Osteocyte (in vitro differentiated cells): ENCODE measurements at places on chromosomes 11 and 22.

- no peak for DNase-seq
These were observed 38.6 kb downstream of the PACSIN2 start for GRCh38 chr22:42976217-42976933.

GRCh38 chr11:95341221-95341620 is 110.2 kb upstream of the SESN3 start:
- no peak for DNase-seq

DNA sequence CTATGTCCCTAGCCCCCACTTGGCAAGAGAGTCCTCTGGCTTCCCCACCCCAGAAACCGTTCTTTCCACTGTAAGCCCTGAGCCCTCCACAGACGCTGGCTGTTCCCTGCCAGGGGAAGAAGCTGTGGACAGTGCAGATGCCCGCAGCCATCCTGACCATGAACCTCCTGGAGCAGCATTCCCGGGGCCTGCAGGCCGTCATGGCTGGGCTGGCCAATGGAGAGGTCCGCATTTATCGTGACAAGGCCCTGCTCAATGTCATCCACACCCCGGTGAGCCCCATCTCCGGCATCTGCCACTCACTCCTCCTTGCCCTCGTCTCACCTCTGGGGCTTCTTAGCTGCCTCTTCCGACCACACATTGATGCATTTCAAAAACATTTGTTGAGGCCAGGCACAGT is 13.2 kb downstream of the BBS1 start:
- no peak for DNase-seq

- DNase-seq, result no peak
These were observed 34.1 kb downstream of the CYTH4 start for GRCh38 chr22:37316405-37316804.

DNA sequence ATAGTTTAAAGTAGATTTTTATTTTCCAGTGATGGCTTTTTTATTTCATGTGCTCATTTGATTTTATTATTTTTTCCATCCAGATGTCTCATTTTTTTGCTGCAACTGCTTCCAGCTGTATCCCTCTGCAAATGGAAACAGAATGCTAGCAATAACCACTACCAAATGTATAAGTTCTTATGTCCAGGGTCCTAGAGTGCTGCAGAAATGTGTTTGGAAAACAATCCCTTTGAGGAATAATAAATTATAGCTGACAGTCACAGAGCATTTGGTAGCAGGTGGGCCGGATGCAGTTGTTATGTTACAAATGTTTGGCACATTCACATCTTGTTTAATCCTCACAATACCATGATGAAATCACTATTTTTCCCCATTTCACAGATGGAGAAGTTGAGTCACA is 300.7 kb upstream of the PDGFD start:
- no peak for DNase-seq

DNA sequence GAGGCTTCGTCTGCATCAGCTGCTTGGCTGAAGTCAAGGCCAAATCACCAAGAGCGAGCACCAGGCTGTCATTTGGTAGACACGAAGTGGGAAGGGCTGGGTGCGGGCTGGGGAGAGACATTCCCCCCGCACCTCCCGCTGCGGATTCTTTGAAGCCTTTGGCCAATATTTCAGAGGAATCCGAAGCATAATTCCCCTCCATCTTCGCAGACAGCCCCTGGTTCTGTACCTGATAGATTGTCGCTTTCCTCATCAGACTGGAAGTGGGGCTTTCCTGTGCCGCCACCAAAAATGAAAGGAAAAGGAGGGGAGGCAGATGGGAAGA is 15.3 kb downstream of the BLID start:
- no peak for DNase-seq

DNA sequence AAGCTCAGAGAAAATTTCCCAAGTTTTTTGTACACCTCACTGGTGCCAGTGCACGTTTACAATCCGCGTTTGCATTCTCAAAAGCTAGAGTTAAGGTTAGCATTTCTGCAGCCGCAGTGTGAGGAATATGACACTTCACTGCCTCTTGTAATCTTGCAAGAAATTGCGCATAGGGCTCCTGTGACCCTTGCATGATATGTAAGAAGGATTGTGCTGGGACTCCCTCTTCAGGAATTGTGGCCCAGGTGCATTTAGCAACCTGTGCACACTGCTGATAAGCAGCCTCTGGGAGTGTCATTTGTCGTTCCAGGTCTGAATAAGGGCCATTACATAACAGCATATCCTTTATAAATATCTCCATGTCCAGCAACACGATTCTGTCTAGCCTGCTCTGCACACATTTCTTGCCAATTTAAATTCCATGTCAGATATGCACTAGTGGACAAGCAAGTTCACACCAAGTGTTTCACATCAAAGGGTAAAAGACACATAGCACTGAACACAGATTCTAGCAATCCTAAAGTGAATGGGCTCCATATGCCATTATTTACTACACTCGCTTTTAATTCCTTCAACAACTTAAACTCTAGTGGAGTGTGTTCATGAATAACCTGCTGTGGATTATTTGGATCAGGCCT is 69.2 kb upstream of the INCENP start:
- no peak for DNase-seq

GRCh38 chr11:1458340-1459218 is 28.0 kb downstream of the MOB2 start:
- DNase-seq, result no peak

- DNase-seq, result no peak
These were observed 31.6 kb upstream of the JAM3 start for GRCh38 chr11:134037046-134037908.

DNA sequence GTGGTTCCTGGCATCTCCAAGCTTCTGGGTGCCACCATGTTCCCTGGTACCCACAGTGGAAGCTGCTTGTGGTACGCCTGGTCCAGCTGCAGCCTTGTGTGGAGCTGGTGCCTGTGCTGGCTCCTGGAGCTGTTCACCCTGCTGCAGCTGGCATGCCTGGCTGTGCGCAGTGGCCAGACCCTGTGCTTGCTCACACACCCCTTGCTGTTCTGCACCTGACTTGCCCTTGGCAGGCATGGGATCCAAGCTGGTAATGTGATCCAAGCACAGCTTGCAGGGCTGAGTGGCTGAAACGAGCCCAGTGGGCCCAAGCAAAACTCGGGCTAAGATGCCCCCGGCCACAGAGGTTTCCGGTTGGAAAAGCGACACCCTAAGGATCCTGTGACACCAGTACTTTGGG is 104.7 kb upstream of the CLMP start:
- DNase-seq, result no peak

GRCh38 chr11:15059132-15059915 is 14.1 kb upstream of the CALCB start:
- no peak for DNase-seq

GRCh38 chr11:45225961-45226871 is 59.9 kb downstream of the SYT13 start:
- DNase-seq, result no peak

DNA sequence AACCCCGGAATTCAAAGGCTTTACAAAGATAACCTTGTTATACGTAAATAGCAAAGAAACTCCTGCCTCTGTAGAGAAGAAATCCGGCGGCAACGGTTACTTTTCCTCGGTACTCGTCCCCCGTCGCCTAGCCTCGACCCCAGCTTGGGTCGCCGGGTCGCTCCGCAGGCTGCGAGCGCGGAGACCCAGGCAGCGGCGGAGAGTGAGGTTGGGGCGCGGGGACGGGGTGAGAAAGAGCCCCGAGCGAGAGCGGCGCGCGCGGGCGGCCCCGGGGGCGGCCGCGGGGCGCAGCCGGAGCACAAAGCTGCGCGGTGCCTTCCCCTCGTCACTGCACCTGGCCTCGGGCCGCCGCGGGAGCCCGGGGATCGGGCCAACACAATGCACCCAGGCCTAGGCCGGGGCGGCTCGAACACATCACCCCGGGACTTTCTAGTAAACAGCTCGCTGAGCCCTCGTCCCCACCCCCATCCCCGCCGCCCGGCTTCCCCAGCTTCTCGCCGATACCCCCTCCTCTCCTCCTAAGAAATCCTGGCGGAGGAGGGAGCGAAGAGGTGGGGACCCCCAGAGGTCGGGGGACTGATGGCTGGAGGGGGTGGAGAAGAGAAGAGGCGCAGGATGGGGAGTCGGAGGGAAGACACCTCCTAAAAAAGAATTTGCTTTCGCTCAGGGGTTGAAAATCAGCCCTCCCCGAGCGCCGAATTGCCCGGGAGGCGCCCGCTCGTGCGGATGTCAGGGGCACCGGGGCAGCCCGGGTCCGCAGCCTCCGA is 845 bp downstream of the MPPED2 start:
- no peak for DNase-seq

- peak; percentile 90 for DNase-seq
These were observed 4.9 kb downstream of the ATP5MGL start for GRCh38 chr22:42635531-42635930.

GRCh38 chr11:76807206-76807875 is 24.2 kb downstream of the TSKU start:
- peak; percentile 93 for DNase-seq

- DNase-seq, result no peak
These were observed 11.6 kb downstream of the MISFA start for GRCh38 chr11:18611196-18611595.

DNA sequence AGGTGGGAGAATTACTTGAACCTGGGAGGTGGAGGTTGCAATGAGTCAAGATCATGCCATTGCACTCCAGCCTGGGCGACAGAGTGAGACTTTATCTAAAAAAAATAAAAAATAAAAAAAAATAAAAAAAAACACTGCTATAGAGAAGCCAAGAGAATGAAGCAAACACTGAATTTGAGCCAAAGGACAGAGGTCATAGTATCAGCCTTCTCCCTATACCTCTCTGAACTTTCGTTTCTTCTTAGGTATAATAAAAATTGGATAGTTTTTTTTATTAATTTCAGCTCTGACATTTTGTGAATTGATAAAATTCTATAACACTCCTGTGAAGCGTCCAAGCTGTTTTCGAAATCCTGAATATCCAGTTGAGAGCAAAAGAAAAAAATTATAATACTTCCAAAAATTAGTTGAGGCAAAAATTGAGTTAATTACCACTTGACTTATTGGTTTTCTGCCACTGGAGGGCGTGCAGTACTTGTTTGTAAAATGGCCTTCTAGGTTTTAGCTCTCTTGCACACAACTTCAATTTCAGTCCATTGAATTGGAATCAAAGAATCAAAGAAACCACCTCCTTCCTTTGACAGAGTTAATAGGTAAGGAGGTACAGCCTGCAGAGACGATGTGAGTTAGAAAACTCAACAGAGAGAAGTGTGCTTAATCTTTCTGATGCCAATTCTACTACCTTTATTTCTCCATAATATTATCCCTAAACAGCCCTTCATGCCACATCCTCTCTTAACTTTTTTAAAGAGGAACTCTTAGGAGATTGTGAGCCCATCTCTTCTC is 143.2 kb downstream of the BBOX1 start:
- DNase-seq, result no peak
